Central memory CD4-positive, alpha-beta T cell (primary cell): ENCODE measurements at places on chromosomes 2 and 18.

DNA sequence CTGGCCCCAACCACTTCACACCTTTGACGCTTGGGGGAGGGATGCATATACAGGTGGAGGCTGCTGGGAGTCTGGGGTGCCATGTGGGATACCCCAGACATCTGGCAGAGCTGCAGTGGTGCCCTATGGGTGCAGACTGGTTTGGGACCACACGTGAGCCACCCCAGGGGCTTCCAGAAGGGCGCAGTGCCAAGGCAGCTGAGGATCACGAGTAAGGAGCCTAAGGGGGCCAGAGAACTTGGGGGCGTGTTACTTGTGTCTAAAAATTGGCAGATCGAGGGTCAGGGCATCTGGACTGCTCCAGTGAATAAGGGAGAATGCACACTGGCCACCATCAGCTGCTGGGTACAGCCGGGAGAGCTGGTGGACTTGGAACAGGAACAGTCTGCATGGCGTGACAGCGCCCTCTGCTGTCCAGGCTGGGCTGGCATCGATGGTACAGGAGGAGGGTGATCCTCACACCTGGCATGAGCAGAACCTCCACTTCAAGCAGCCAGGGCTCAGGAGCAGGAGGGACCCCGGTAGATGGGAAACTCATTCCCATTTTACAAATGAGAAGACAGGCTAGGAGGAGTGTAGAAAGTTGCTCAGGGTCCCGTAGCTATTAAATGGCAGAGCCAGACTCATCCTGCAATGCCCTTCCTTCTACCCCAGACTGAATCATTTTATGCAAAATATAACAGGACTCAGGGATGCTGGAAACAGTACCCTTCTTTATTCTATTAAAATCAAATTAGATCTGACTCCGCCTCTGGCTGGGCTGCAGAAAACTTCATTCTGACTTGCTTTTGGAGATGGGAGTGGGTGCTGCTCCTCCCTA is 60.4 kb downstream of the ATOH8 start:
- peak; percentile 57 for DNase-seq

- no peak for DNase-seq
Measured at GRCh38 chr18:27845897-27846296, 331.0 kb downstream of the CDH2 start.

DNA sequence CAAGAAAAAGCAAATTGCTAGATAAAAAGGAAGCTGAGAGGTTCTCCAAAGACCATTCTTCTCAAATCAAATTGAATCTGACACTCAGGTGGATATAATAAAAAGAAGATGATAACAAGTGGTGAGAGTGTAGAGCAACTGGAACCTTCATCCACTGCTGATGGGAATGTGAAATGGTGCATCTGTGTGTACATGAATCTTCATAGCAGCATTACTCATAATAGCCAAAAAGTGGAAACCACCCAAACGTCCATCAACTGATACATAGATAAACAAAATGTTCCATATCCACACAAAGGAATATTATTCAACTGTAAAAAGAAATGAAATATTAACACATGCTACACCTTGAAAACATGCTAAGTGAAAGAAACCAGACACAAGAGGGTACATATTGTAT is 357.2 kb upstream of the EPHA4 start:
- no peak for DNase-seq

DNA sequence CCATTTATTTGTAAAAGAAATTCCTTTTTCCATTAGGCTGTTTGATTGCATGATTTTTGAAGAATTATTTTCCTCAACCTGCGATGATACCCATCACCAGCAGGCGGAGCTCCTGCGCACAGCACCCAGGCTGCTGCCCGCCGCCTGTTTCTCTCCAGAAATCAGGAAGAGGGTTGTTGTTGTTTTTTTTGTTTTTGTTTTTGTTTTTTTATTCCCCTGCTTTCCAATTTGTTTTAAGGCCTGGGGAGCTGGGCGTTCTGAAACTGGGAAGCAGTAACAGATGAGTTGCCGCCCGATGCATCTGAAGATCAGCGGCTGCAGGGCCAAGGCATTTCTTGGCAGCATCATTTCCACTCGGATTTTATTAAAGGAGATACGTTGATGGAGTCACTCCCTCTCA is 132.1 kb downstream of the MBP start:
- DNase-seq: peak; percentile 32

DNA sequence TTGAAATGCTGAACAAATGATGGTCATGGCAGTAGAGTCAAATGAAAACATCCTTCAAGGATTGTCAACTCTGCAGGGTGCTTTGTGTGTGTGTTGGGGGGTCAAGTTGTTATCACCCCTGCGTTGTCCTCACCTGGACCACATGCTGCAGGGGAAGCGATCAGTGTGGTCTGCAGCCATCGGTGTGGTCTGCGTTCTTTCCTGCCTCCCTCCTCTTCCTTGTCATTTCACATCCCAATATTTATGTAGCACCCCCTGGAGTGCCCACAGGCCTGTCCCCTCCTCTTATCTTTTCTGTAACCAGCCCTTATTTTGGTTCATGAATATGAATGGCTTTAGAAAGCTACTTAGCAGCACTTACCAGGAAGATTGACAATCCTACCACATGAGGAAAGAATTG is 38.9 kb downstream of the UGP2 start:
- no peak for DNase-seq

DNA sequence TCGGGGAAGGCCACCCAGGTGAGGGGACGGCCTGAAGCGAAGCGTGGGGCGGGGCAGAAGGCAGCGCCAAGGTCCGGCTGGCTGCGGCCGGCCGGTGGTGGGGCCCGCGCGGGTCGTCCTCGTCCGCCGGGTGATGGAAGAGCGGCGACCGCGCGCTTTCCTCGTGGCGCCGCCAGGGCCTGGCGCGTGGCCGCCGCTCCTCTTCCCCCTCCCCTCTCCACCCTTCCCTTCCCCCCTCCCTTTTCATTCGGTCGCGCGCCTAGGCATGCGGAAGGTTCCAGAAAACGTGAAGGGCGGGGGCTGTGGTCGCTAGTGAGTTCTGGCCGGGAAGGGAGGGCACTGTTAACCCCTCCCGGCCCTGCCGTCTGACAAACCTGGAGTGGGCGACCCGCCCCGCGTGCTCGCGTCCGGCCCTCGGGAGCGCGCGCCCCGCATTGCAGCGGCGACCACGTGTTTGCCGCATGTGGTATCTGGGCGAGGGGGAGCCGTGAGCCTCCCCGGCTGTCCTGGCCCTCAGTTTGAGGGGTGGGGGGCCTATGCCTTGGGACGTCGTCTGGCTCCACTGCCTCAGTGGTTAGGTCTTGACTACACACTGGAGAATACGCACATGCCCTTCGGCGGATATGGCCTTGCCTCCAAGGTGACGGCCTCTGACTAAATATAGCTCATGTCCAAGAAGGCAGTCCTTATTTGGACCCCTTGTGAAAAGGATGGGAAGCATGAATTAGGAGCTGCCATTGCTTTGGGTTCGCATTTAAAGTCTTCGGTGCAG is 579 bp downstream of the MAT2A start:
- peak; percentile 61 for DNase-seq

- DNase-seq: no peak
Measured at GRCh38 chr2:218125095-218125494, 733 bp upstream of the CXCR2 start.

DNA sequence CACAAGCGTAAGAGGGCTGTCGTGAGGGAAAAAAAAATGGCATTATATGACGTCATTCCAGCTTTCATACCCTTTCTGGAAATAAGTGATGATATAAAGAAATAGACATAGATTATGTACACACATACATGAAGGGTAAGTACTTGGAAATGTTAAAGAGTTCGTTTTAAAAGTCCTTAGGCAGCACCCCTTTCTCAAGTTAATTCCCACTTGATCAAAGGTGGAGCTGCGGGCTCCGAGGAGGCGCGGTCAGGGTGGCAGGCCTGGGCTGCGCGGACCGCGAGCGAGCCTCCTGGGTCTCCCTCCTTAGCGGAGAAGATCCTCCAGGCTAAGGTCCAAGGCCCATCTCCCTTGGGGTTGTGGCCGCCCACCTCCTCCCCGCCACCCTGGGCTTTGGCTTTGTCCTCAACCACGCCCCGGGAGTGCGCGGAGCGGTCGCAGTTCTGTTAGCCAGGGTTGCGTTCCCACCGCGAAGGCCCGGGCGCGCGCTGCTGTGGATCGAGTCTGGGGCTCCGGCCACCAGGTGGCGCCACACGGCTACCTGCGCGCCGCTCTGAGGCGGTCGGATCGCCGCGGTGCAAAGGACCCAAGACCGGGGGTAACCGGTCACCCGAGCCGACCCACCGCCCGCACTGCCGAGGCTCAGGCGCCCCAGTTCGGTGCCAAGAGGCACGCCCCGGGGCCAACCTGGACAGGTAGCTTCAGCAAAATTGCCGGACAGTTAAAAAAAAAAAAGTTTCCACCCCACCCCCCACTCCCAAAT is 66.8 kb downstream of the HNRNPLL start:
- peak; percentile 63 for DNase-seq
